Hematopoietic multipotent progenitor cell treated with erythropoietin and hydrocortisone succinate and interleukin-3 and kit ligand, for 17 days (in vitro differentiated cells): ENCODE measurements at places on chromosomes 1 and 21.

- no peak for DNase-seq
Observed at GRCh38 chr1:184152974-184153373, 101.4 kb downstream of the TSEN15 start.

- DNase-seq: no peak
Observed at GRCh38 chr1:183497218-183497617, 24.9 kb downstream of the SMG7 start.

GRCh38 chr1:227885135-227885647 is 62.5 kb downstream of the WNT9A start:
- no peak for DNase-seq

GRCh38 chr21:15433091-15433490 is 296.7 kb upstream of the USP25 start:
- DNase-seq: no peak

- no peak for DNase-seq
Observed at GRCh38 chr1:21018673-21019072, 158.0 kb downstream of the EIF4G3 start.

- DNase-seq: no peak
Observed at GRCh38 chr1:185376840-185377635, 60.0 kb upstream of the IVNS1ABP start.

- no peak for DNase-seq
Observed at GRCh38 chr1:171742577-171742922, 685 bp upstream of the VAMP4 start.

DNA sequence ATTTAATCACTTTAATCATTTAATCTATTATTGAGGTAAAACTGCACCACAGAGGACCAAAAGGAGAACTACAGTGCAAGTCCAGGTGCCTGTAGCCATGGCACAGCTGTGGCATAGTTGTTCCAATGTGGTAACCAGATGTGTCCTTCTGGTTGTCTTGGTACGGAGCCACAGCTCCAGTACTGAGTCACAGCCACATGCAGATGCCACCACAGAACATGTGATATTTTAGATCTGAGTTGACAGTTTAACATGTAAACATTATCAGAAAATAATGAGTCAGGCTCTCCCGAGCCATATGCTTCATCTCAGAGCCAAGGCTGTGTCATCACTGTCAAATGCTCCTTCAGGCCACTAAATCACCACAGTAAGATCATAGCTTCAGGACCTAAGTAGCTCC is 56.4 kb upstream of the RGS7 start:
- DNase-seq: no peak
